ENCODE measurements at places on chromosomes 7 and 10.

- no peak for DNase-seq
These were observed 125.3 kb downstream of the CHCHD3 start for GRCh38 chr7:132956556-132956955.

GRCh38 chr7:120716307-120716706 is 141.6 kb downstream of the TSPAN12 start:
- no peak for DNase-seq

DNA sequence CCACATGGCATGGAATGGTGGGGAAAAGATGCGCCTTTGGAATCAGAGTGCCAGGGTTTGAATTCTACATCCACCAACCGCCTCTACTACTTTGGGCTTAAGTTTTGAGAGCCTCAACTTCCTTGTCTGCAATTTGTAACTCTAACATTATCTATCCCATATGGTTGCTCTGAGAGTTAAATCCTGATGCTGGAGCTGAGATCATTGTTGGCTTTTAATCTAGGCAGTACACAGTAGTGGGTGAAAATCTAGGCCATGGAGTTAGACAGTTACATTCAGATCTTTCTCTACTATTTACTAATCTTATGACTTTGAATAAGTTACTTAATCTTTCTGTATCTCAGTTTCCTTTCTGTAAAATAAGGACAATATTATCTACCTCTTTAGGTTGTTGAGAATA is 149.7 kb upstream of the AOAH start:
- no peak for DNase-seq

DNA sequence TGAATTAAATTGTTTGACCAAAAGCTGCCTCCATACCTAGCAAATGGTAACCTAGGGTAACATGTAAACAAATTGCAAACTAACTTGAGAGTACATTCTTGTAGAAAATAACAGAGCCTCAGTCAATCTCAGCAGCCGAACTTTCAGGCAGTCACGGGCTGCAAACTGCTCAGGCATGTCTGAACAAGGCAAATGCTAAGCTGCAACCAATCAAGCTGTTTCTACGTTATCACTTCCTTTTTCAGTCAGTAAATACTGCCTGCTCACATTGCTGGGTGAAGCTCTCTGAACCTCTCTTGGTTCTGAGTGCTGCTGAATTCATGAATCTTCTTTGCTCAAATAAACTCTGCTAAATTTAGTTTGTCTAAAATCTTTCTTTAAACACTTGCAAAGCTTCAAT is 1212.4 kb downstream of the SORCS1 start:
- DNase-seq: no peak

DNA sequence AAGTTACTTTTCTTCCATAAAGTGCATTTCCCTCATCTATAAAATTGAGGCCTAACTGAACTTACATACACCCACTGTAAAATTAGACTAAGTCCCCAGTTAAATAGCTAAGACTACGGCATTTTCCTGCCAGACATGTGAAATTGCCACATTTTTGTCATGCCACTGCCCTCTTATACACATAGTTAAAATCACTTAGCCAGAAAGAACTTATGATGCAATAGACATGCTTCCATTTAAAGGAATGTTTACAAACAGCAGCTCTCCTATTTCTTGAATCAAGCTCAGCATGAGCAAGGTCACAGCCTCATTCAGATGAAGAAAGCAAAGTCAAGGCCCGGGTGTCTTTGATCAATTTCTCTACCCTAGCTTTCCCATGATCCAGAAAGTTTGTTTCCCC is 175.7 kb downstream of the LRRN3 start:
- DNase-seq: no peak

DNA sequence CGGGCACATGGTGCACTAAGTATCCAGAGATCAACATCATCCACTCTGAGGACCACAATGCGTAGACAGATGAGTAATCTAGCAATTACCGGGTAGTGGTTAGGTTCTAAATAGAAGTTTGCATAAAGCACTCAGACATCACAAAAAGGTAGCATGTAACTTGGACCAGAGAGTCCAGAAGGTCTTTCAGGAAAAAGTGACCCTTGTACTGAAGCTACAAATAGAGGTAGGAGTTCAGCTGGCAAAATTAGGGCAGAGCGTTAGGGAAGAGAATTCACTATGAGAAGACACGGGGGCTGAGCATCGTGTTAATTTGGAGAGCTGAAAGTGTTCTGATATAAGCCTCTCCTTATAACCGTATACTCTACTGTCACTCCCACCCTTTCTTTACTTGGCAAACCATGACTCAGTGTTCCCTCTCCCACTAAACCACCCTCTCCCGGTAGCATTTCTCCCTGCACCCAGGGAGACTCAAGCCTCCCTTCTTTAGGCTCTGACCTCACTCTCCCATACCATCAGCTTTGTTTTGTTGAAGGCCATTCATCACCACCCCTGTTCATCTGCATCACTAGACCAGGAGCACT is 222.2 kb upstream of the FZD1 start:
- no peak for DNase-seq

GRCh38 chr7:128093614-128094570 is 62.7 kb upstream of the LRRC4 start:
- DNase-seq: no peak
